ENCODE measurements at places on chromosomes 7 and 10.

DNA sequence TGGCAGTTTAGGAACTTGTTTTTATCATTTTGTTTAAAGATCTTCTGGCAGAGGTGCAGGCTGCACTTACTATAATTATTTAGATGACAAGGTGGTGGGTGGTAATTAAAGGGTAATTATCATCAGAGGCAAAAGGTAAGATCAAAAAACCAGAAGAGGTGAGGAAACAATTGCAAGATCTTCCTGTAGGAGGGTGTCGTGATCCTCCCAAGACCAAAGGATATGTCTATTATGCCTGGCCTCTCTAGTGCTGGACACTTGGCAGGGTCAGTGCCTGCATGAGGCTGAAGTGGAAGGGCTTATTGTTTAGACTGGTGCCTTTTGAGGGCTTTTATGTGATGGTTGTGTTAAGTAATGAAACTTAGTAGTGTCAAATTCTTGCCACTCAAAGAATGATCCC lies 1.8 kb upstream of the WAPL start:
- DNase-seq: no peak

GRCh38 chr10:15739254-15739970 lies 19.7 kb upstream of the ITGA8 start:
- DNase-seq: no peak

DNA sequence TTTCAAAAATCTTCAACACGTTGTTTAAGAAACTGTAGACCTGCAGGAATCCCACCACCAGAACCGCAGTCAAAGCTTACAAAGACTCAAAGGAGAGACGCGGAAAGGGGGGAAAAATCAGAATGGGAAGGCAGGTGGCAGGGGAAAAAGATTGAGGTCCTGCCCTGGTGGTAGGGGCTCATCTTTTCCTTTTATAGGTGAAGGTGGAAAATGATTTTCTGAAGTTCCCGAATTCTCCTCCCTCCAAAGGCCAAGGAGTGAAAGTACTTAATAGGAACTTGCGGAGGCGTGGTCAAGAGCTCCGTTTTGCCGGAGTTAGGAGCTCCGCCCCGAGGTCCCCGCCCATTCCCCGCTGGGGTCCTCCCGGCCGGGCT lies 724 bp downstream of the BBIP1 start:
- peak; percentile 67 for DNase-seq

- no peak for DNase-seq
These were observed 57.6 kb upstream of the ANTXRL start for GRCh38 chr10:46229144-46229563.

GRCh38 chr7:134943785-134944400 lies 42.4 kb upstream of the AGBL3 start:
- no peak for DNase-seq

DNA sequence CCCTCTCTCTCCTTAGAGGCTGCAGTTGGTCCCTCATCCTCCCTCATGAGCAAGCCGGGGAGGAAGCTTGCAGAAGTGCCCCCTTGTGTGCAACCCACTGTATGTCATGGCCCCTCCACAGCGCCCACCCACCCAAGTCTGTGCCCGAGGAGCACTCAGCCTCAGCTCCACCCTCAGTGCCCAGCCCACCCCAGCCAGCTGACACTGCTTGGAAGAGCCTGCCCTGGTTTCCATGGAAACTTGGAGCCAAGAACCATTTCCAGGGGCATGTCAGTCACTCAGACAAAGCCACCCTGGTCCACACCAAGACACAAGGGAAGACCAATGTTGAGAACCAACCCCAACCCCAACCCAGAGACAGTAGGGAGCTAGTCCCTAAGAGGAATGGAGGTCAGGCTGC lies 79.5 kb downstream of the PAX2 start:
- DNase-seq: no peak

DNA sequence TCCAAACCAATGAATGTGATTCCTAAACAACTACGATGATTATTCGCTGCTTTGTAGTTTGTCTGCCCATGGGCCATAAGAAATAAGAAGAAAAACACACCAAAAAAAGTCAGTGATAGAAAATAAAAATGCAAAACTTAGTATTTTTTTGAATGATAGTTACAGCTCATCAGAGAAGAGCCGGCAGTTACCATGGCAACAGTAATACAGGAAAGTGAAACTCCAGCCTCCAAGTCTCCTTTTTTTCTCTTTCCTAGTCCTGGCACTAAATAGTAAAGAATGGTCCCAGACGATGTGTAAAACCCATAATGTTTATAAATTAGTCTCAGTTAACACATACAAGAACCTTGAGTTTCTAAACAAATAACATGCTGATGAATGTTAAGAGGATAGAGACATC lies 21.6 kb upstream of the LHFPL3 start:
- no peak for DNase-seq

Measured in stimulated activated CD4-positive, alpha-beta T cell treated with anti-CD3 and anti-CD28 coated beads, Interleukin-12 subunit alpha, Interleukin-12 subunit beta, amount 100 ng/mL, for 24 hours (primary cell).